ENCODE measurements at places on chromosomes 6 and 20. TPM values are rescaled to one million over a fixed set of nuclear protein-coding genes. Genes with fewer than 3 reads are reported as not detected.

DNA sequence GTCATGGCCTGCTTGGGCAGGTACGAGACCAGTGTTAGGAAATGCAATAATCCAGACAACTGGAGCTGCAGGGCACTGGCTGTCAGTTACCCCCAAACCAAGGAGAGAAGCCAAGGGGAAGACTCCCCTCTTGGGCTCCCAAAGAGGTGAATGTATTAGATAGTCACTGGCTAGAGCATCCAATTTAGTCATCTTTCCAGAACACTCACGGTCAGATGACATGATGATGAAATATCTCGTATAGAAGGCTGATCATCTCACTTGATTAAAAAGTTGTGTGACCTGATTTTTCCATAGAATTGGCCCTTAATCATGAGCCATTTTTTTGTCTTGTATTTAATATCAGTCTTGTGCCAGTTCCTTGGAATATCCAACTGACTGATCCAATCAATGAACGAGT lies 40.7 kb downstream of the SLC22A3 start:
- no peaks in the 10 kb centered on the region for H3K36me3 ChIP-seq
- peaks cover 8% of the 10 kb centered on the region for H3K27me3 ChIP-seq
- H3K4me1 ChIP-seq, result no peaks in the 10 kb centered on the region
- DNase-seq, result no peak
- no peak overlapping the region for H3K27ac ChIP-seq

EFCAB8 gene
- 0.24 TPM for total RNA-seq

- peaks cover 4% of the 10 kb centered on the region for H3K27me3 ChIP-seq
- H3K27ac ChIP-seq, result no peak overlapping the region
- no peak overlapping the region for H3K4me3 ChIP-seq
- H3K4me1 ChIP-seq, result peaks cover 7% of the 10 kb centered on the region
Observed at GRCh38 chr6:150267686-150268561, 100.9 kb upstream of the IYD start.

DNA sequence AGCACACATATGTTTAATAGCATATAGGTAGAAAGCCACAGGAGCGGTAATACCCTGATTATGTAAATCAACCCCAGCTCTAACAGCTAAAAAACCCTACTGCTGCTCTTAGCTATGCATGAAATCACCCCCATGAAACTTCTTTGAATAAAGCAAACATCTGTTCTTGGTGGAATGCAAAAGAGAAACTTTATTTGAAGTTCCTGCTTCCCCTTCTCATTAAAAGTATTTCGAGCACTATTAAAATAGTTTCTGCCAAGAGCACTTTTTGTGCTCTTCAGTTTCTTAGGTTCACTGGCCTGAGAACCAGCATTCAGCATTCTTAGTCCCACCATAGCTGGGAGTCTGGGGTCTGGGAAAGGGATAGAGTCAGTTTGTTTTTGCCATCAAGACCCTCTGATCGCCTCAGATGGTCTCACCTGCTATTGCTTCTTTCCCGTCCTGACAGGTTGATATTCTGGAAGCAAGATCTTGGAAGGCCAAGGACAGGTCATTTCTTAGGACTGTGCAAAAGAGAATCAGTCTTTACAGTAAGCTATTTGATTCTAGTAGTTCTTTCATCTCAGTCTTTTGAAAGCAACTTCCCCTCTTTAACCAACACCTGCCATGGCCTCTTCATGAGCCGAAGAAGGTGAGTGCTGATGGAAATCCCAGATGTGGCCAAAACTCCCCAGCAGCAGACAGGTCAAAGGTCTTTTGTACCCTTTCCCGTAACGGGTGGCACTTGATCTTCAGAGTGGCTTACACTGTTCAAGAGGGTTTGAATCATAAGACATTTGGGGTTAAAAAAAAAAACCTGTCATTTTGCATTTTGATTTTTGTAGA lies 76.5 kb upstream of the TMEM170B start:
- peak overlapping the region; percentile 90 for H3K27ac ChIP-seq
- DNase-seq, result peak; percentile 34

HLA-DQB1 gene
- 9.7 TPM for total RNA-seq

GRCh38 chr6:45504947-45505346 lies 127.2 kb upstream of the SUPT3H start:
- no peak overlapping the region for H3K4me3 ChIP-seq
- peaks cover 37% of the 10 kb centered on the region for H3K4me1 ChIP-seq
- no peaks in the 10 kb centered on the region for H3K27me3 ChIP-seq
- no peak for DNase-seq
- H3K27ac ChIP-seq, result no peak overlapping the region
- H3K36me3 ChIP-seq, result peaks cover 55% of the 10 kb centered on the region

GRCh38 chr6:47375426-47375825 lies 65.7 kb upstream of the TNFRSF21 start:
- no peak overlapping the region for H3K27ac ChIP-seq
- peaks cover 5% of the 10 kb centered on the region for H3K27me3 ChIP-seq
- H3K4me1 ChIP-seq, result no peaks in the 10 kb centered on the region
- DNase-seq, result no peak

SLC52A3 gene
- not detected for total RNA-seq

GRCh38 chr6:73528897-73529296 lies 8.1 kb upstream of the EEF1A1 start:
- no peak for DNase-seq
- no peak overlapping the region for H3K4me3 ChIP-seq
- H3K4me1 ChIP-seq, result peaks cover 6% of the 10 kb centered on the region
- no peaks in the 10 kb centered on the region for H3K36me3 ChIP-seq
- no peak overlapping the region for H3K27ac ChIP-seq

DNA sequence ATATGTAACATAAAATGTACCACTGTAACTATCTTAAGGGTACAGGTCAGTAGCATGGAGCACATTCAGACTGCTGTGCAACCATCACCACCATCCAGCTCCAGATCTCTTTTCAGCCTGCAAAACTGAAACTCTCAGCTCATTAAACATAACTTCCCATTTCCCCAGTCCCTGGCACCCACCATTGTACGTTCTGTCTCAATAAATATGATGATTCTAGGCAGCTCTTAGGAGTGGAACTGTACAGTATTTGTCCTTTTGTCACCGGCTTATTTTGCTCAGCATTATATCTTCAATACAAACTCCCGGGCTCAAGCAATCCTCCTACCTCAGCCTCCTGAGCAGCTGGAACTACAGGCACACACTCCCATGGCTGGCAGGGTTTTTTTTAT lies 1.5 kb downstream of the ZC3H12D start:
- peak overlapping the region; percentile 98 for H3K4me3 ChIP-seq
- H3K27me3 ChIP-seq, result no peaks in the 10 kb centered on the region
- H3K36me3 ChIP-seq, result peaks cover 62% of the 10 kb centered on the region
- no peak for DNase-seq
- H3K4me1 ChIP-seq, result peaks cover 43% of the 10 kb centered on the region

DNA sequence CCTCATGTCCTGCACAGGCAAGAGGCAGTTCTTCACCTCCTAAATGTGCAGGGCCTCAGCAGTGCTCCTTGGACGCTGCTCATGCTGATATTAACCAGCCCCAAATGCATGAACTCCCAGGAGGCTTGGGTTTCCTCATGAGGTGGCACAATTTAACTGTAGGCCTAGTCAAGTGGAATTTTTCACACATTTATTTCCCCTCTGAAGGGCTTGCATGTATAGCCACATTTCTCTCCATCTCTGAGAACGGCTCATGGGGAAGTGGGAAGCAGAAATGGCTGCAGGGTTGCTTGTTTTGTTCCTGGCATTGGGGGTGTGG lies 72.8 kb upstream of the PAX1 start:
- no peak overlapping the region for H3K27ac ChIP-seq
- no peak overlapping the region for H3K4me3 ChIP-seq
- no peaks in the 10 kb centered on the region for H3K36me3 ChIP-seq
- DNase-seq, result no peak
- H3K4me1 ChIP-seq, result no peaks in the 10 kb centered on the region

GRCh38 chr6:168411793-168412192 lies 29.2 kb upstream of the SMOC2 start:
- no peak for DNase-seq
- no peaks in the 10 kb centered on the region for H3K4me1 ChIP-seq
- no peaks in the 10 kb centered on the region for H3K27me3 ChIP-seq
- no peak overlapping the region for H3K4me3 ChIP-seq
- H3K27ac ChIP-seq, result no peak overlapping the region

DNA sequence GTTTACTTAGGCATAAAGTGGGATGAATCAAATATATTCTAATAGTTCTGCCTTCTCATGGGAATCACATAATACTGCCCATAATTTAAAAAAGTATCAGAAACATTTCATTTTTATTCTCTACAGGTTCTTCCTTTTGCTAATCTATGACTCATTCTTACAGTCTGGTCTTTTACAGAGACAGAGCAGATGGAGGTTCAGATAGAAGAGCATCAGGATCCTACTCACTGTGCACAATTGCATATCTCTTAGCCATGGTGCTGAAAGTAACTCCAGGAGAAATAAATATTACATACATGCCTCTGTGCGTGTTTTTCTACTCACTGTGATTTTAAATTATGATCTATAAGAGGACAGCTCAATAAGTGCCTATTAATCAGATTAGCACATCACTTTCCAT lies 16.3 kb upstream of the OR2B6 start:
- no peaks in the 10 kb centered on the region for H3K36me3 ChIP-seq
- no peak for DNase-seq
- H3K4me3 ChIP-seq, result no peak overlapping the region
- H3K27me3 ChIP-seq, result peaks cover 48% of the 10 kb centered on the region
- H3K27ac ChIP-seq, result no peak overlapping the region

GRCh38 chr20:57244627-57245214 lies 21.7 kb downstream of the BMP7 start:
- H3K4me1 ChIP-seq, result no peaks in the 10 kb centered on the region
- no peak for DNase-seq
- H3K27ac ChIP-seq, result no peak overlapping the region

NEDD9 gene
- total RNA-seq, result 26.6 TPM

Data from activated CD4-positive, alpha-beta memory T cell treated with anti-CD3 and anti-CD28 coated beads for 36 hours (primary cell).